Stimulated activated CD8-positive, alpha-beta memory T cell treated with anti-CD3 and anti-CD28 coated beads, Interleukin-15, amount 100 ng/mL, for 1 hour (primary cell): ENCODE measurements at places on chromosomes 4 and X.

DNA sequence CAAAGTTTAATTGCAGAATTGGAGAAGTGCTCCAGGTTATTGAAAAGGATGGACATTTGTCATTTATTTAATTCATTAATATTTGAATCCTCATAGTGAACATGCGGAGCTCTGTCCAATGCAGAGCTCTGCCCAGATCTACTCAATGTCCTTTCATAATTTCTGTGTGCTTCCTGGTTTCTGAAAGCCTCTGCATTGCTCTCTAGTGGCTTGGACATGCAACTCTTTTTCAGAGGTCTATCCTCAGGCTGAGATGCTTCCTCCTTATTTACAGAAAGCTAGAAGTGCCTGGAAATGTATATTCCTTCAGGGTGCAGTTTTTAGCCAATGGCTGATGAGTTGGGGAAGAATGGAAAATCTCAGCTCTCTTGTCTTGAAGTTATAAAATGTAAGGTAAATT is 786.1 kb upstream of the AADAT start:
- no peak for DNase-seq

- DNase-seq, result no peak
These were observed 101.5 kb downstream of the MGST2 start for GRCh38 chr4:139767168-139767567.

GRCh38 chrX:24241822-24242648 is 71.8 kb downstream of the SUPT20HL2 start:
- no peak for DNase-seq

DNA sequence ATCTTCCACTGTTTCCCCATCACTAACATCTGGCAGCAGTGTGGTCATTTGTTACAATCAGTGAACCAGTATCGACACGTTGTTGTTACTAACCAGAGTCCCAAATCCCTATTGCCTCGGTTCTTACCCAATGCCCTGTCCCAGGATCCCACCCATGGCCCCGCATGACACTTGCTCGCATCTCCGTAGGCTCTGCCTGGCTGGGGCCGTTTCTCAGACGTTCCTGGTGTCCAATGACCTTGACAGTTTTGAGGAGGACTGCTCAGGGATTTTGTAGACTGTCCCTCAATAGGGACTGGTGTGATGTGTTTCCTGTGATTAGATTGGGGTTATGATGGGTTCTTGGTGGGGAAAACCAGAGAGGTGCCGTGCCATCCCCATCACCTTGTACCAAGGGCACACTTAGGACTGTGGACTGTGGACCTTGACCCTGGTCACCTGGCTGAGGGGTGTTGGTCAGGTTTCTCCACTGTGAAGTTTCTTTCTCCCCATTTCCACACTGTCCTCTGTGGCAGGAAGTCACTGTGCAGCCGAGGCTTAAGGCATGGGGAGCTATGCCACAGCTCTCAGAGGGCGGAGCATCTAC is 108.4 kb downstream of the ADRA2C start:
- no peak for DNase-seq

- no peak for DNase-seq
These were observed 23.6 kb upstream of the SMPX start for GRCh38 chrX:21781525-21781924.

- no peak for DNase-seq
These were observed 15.5 kb upstream of the HSD17B11 start for GRCh38 chr4:87406462-87406861.

DNA sequence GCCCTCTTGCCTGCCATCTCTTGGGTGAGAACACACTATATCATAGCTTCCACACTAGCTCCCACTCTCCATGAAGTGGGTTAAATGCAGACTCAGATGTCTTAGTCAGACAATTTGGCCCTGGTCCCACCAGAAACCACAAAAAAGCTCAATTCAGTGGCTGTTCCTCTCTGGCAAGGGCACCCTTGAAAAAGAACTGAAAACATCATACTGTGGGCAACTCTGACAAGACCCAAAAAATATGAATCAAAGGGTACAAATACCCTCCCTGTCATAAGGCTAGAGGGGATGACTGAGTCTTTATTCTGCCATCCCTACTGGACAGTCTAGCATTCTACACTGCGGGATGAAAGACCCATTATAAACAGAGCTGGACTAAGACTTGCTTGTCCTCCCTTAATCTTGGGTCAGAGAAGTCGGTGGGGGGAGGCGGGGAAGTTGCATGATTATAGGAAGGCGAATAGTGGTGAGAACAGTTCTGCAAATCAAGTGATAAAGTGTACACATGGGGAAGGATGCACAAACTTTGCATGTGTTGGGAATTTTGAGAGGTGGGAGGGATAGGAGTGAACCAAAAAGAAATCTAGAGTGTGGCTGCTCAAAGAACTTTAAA is 172.1 kb downstream of the OPHN1 start:
- DNase-seq, result no peak

DNA sequence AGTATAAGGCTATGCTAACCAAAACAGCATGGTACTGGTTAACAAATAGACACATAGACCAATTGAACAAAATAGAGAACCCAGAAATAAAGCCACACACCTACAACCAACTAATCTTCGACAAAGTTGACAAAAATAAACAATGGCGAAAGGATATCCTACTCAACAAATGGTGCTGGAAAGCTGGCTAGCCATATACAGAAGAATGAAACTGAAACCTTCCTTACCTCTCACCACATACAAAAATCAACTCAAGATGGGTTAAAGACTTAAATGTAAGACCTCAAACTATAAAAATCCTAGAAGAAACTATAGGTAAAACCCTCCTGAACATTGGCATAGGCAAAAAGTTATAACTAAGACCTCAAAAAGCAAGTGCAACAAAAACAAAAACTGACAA is 47.2 kb downstream of the RAB28 start:
- DNase-seq, result no peak

- no peak for DNase-seq
These were observed 32.3 kb downstream of the HDAC8 start for GRCh38 chrX:72540318-72540717.

DNA sequence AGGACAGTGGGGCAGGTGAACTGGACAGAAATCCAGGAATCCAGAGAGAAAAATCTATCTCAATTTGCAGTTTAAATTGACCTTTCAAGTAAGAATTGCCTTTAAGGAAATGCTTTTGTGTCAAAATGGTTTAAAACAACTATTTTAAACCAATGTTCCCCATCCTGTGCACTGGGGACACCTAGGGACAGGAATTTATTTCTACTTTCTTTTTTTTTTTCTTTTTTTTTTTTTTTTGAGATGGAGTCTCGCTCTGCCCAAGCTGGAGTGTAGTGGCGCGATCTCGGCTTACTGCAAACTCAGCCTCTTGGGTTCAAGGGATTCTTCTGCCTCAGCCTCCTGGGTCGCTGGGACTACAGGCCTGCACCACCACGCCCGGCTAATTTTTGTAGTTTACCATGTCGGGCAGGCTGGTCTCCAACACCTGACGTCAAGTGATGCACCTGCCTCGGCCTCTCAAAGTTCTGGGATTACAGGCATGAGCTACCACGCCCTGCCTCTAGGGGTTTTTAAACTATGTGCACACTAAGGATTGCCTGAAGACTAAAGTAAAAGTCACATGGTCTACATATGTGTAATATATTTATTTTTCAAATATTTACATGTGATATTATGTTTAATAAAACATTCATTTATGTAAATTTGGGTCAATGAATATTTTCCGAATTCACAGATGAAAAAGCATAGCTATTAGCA is 1213.4 kb downstream of the STIM2 start:
- DNase-seq, result no peak

DNA sequence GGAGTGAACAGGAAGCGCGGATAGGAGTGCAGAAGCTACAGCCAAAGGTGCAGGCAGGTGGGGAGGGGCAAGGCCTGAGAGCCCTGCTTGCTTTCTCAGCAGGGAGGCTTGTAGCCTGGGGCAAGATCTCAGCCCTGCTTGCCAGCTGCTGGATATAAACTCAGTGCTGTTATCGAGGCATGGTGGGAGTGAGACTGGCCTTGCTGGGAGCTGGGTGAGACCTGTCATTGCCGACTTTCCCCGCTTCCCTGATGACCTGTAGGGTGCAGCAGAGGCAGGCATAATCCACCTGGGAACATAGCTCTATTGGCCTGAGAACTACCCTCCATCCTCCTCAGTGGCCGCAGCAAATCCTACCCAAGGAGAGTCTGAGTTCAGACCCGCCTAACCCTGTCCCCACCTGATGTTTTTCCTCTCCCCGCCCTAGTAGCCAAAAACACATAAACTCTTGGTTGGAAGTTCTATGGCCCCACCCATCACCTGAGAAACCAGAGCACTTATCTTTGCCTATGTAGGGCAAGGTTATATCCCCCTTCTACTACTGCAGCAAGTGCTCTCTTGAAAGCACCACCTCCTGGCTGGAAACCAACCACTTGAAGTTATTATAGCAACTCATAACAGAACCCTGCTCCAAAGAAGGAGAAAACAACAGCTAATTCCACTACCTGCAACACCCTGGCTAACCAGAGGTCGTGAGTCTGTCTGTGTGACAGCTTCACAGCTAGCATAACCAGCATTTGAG is 80.7 kb downstream of the FHIP1A start:
- no peak for DNase-seq

GRCh38 chrX:110143454-110144210 is 140.7 kb downstream of the TMEM164 start:
- DNase-seq, result no peak

GRCh38 chr4:112130906-112131305 is 14.3 kb upstream of the FAM241A start:
- no peak for DNase-seq

DNA sequence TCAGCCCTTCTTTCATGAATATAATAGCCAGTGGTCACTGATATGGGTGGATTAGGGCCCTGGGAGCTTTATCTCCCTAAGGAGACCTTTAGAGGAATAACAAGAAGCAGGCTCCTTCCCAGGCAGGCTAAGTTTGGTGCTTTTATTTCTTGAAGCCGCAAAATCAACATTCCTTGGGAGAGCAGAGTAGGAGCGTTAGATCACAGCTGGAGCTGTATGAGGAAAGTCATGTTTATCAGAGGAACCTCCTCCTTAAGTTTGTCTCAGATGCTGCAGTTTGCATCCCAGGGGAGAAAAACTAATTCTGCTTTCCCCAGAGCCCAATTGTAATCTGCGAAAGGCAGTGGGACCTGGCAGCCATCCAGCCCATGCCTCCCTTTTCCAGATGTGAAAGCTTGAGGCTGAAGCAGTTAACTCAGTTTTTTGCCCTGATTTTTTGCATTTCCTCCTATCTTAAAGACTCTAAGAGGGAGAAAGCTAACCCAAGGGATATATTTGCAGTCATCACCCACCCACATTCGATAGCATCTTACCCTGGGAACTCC is 186.0 kb upstream of the FRMPD4 start:
- no peak for DNase-seq

DNA sequence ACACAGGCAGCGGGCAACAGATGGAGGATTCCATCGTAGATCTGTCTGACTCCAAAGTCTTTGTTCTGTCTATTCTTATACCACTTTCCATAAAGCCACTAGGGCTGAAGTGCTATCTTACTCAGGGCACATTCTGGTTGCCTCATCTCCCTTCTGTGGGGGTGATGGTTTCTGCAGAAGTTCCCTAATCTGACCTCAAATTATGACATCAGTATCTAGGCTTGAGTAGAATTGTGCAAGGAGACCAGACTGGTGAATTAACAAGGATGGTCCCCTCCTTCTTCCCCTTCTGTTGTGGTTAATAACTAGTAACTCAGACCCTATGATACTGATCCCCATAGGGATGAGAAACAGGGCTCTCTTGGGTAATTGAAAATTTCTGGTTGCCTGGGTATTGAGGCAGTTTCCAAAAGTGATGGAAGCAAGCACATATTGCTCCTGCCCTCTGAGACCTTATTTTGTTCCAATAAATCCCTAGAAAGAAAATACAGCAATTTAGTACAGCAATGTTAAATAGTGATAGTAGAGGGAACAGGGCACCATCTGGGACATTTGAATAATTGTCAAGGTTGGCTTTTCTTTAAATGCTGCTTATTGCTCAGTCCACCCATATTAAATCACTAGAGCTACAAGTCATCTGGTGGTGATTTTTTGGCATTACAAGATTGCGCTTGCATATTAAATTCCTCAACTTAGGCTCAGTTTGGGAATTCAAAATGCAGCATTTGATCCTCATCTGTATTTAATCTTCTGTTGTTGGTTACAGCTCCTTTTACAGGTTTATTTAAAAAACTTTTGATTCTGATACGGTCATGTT is 57.3 kb upstream of the AP1S2 start:
- DNase-seq, result no peak

DNA sequence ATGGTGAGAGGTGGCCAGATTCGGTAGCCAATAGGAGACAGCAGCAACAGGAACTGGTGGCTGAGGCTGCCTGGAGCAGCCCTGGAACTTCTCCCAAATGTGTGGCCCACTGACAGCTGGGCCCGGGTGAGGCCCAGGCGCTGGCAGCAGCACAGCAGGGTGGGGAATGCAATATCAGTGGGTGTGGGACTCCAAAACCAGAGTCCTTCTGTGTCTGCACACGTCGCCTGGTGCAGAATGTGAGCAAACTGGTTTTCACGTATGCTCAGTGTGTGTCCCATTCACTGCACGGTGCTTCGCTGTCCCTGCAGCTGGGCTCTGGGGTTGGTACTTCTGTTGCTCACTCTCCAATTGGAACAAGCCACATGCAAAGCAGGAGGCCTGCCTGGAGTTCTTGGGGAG is 14.4 kb upstream of the CENPU start:
- no peak for DNase-seq

GRCh38 chr4:38914854-38915253 is 47.2 kb downstream of the FAM114A1 start:
- DNase-seq, result no peak

DNA sequence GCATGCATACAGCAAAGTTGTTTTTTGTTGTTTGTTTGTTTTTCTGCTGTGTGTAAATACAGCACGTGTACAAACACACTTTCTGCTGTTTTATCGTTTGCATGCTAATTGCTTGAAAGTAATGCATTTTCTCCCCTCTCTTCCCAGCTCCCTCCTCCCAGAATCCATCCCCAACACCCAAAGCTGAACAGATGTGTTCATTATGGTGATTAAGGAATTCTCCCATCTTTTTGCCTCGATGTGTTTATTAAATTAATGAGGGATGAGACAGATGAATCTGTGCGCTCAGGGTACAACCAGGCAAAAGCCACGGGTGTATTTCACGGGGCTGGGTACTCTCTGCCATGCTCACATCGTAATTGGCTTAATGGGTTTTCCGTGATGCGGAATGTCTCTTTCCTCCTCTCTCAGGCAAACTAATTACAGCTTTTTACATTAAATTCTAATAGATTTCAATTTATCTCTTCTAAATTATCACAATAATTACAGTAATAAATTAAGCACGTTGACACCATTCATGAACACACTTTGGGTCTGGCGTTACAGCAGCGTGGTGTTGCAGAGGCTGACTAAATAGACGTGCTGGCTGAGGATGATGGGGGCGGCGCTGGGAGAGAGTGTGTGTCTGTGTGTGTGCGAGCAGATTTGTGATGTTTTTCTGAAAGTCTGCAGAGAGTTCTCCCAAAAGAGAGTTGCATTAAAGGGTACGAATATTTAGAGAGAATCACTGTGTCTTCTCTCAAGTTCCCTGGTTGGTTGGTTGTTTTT is 117.7 kb downstream of the CRLF2 start:
- no peak for DNase-seq

GRCh38 chr4:144611850-144612249 is 34.1 kb upstream of the HHIP start:
- DNase-seq, result no peak

- DNase-seq, result no peak
These were observed 208.2 kb downstream of the PARM1 start for GRCh38 chr4:75141162-75141561.

- DNase-seq, result no peak
These were observed 544.1 kb downstream of the EPHA5 start for GRCh38 chr4:65126200-65126599.

- DNase-seq, result no peak
These were observed 10.3 kb downstream of the OCIAD1 start for GRCh38 chr4:48841045-48841827.
